Bronchus fibroblast of lung (primary cell): ENCODE measurements at places on chromosomes 3 and 15. TPM values are rescaled to one million over a fixed set of nuclear protein-coding genes. Genes with fewer than 3 reads are reported as not detected.

The MITF gene
- 4.6 and 5.4 TPM in 2 replicates for total RNA-seq

The NEO1 gene
- total RNA-seq, result 10.0 and 11.6 TPM in 2 replicates

The GCHFR gene
- total RNA-seq, result 4.2 and 4.8 TPM in 2 replicates

The CFAP100 gene
- total RNA-seq, result not detected in 2 replicates

The RHOV gene
- not detected in 2 replicates for total RNA-seq

The MST1 gene
- 5.1 and 5.4 TPM in 2 replicates for total RNA-seq

The METTL6 gene
- 16.0 and 24.1 TPM in 2 replicates for total RNA-seq

The NR2F2 gene
- 13.8 and 21.4 TPM in 2 replicates for total RNA-seq

The FGF7 gene
- 9.2 and 13.8 TPM in 2 replicates for total RNA-seq

The GOLGA8N gene
- total RNA-seq, result 0.84 and 2.1 TPM in 2 replicates

The LEO1 gene
- 12.5 and 17.5 TPM in 2 replicates for total RNA-seq

The SLC7A14 gene
- total RNA-seq, result 0.30 and 0.34 TPM in 2 replicates

The TMEM212 gene
- total RNA-seq, result not detected in 2 replicates

The TF gene
- not detected in 2 replicates for total RNA-seq

The PLSCR5 gene
- not detected in 2 replicates for total RNA-seq
